ENCODE measurements at places on chromosomes 1 and 21.

- no peak for DNase-seq
Measured at GRCh38 chr1:47323599-47324031, 9.7 kb upstream of the STIL start.

DNA sequence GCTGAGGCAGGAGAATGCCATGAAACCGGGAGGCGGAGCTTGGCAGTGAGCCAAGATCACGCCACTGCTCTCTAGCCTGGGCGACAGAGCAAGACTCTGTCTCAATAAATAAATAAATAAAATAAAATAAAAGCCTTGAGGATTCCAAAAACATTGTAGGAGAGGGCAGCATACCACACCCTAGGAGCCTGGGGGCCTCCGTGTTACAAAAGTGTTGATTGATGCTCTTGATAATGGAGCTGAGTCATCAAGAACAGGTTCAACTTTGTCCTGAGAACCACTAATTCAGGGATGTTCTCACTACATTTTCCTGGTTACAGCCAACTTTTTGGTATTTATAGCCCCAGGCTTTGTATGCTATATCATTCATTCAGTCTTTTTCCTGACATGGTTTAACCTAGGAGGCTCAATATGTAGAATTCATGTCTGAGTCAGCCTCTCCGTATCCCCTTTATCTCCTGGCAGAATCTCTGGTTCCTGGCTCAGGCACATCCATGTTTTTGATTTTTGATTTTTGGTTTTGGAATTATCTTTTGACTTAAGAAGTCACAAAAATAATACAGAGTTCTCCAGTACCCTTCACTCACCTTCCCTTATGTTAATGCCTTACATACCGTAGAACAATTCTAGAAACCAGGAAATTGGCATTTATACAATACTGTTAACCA lies 69.4 kb downstream of the LRRC8D start:
- no peak for DNase-seq

GRCh38 chr1:228006786-228007048 lies at the start of gene WNT3A:
WNT3A (plus strand) TSS chr1:228006998; CDS start chr1:228007129, 131 bp downstream.
- DNase-seq = no peak

- DNase-seq = no peak
Measured at GRCh38 chr1:66773227-66773626, 21.0 kb downstream of the DYNLT5 start.

GRCh38 chr1:150807249-150808023 lies 624 bp downstream of the CTSK start:
- DNase-seq = no peak

GRCh38 chr1:10640843-10641553 lies 155.4 kb downstream of the CASZ1 start:
- no peak for DNase-seq

DNA sequence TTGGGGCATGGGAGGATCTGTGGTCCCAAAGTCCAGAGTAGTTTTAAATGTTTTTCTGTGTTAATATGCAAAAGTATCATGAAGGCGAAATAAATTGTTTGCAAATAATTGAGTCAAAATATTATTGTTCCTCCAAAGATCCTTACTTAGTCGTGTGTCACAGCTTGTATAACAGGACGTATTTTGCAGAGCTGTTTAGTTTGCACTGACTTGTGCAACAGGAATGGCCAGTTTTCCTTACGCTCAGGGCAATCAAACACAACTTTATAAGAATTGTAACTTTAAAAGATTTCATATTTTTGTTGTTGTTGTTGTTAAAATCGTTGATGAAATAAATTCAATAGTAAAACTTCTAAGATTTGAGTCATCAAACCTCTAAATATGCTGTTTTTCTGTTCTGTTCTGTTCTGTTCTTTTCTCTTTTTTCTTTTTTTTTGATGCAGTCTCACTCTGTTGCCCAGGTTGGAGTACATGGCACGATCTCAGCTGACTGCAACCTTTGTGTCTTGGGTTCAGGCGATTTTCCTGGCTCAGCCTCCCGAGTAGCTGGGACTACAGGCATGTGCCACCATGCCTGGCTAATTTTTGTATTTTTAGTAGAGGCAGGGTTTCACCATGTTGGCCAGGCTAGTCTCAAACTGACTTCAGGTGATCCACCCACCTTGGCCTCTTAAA lies 60.6 kb downstream of the UCK2 start:
- no peak for DNase-seq

DNA sequence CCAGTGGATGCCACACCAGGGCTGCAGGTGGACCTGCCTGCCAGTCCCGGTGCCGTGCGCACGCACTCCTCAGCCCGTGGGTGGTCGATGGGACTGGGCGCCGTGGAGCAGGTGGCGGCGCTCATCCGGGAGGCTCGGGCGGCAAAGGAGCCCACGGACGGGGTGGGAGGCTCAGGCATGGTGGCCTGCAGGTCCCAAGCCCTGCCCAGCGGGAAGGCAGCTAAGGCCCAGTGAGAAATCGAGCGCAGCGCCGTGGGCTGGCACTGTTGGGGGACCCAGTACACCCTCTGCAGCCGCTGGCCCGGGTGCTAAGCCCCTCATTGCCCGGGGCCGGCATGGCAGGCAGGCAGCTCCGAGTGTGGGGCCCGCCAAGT lies 1171.8 kb upstream of the B3GALT2 start:
- DNase-seq = no peak

DNA sequence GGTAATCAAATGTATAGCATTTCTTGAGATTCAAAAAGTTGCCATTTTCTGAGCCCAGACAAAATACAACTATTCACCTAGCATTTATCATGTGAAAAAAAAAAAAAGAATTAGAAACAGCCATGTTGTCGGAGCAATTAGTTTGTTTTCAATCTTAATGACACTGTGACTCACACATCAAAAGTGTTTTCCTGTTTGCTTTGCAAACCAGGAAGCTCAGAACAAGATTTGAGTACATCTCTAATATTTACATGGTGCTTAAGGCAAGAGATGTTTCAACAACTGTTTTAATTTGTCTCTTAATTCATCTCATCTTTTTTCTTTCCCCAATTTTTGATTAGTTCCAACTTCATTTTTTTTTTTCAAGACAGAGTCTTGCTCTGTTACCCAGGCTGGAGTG lies 62.5 kb upstream of the CAPZB start:
- DNase-seq = no peak

GRCh38 chr1:218809625-218810024 lies 364.1 kb upstream of the LYPLAL1 start:
- DNase-seq = no peak

GRCh38 chr1:199657449-199657848 lies 370.1 kb upstream of the NR5A2 start:
- no peak for DNase-seq

DNA sequence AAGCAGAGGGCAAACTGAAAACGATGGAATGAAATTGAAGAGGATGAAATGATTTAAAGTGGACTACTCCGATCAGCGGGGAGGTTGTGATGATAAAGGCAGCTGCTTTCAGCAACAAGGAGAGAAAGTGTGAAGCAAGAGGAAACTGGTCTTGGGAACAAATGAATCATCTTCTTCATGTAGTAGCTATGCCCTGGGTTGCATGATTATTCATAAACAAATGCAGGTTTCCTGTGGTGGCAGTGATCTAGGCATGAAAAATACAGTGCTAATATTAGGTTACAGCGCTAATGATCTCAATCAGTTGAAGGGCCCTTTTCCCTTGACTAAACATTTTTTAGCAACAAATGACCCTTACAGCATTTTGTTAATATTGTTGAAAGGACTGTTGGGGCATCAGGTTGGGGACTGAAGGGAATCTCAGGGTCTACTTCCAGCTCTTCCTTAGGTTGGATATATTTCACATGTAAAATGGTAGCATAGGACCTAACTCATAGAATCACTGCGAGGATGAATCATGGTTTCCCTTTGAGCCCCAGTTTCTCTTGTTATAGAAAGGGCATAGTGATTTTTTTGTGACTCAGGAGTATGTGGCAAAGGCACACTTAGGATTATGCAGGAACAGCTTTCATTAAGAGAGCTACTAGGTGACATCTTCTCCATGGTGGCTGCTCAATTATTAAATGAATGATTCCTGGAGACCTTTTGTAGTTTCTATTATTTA lies 1.9 kb upstream of the ZFYVE9 start:
- DNase-seq = peak; percentile 65

- DNase-seq = no peak
Measured at GRCh38 chr1:237038211-237038610, 3.8 kb upstream of the RYR2 start.

GRCh38 chr1:173418107-173418985 lies 58.8 kb upstream of the PRDX6 start:
- DNase-seq = no peak

DNA sequence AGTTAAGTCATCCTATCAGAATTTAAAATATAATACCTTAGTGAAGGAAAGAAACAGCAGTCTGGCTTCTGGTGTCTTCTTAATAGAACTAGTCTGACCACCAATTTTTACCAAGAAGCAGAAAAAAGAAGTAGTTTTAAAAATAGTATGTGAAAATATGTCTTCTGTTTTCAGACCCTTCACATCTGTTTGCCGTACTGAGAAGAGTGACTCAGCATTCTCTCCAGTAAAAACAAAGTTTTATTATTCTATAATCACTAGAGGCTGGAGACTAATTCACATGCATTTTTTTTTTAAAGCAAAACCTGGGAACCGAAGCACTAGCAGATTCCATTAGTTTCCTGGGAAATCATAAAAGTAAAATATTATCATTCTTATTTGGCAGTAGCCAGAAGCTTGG lies 163.8 kb downstream of the COL24A1 start:
- peak; percentile 37 for DNase-seq

- DNase-seq = no peak
Measured at GRCh38 chr1:37288900-37289299, 185.5 kb upstream of the ZC3H12A start.

- DNase-seq = no peak
Measured at GRCh38 chr1:92461364-92462097, 25.2 kb downstream of the GFI1 start.

- no peak for DNase-seq
Measured at GRCh38 chr1:180219776-180220175, 10.3 kb upstream of the LHX4 start.

- DNase-seq = peak; percentile 71
Measured at GRCh38 chr1:102858695-102859094, 249.6 kb downstream of the COL11A1 start.

DNA sequence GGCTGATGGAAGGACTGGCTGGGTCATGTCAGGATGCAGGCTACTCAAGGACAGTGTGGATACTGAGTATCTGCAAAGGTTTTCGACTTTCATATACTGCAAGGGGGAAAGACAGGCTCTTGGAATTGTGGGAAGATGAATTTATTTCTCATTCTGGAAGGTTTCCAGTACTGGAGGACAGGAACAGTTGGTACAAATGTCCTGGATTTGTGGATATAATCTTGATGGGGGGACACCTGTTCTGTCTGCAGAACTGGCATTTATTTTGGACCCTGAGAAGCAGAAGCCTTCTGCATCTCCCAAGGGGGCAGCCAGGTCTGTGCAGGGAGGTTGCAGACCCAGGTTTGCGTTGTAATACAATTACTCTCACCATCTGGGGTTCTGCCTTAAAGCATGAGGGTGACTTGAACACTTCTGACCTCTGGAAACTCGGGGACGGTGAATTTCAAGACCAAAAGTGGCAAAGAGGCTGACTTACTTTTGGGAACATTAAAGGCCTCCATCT lies 65.8 kb downstream of the NOS1AP start:
- no peak for DNase-seq

DNA sequence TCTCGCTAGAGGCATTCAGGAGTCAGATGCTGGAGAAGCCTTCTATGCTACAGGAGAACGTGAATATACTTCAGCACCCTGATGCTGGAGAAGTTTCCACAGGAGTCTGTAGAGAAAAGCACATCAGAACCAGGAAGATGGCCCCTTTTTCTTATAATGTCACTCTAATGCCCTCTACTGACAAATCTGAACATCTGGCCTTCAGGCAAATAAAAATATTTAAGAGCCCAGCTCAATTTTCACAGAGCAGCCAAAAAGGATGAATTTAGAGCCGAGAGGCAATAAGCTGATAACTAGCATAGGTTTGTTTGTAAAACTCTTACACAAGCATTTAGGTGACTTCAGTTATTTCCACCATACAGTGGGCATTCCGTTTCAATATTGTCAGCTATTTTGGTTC lies 3.8 kb upstream of the RRP15 start:
- no peak for DNase-seq

- no peak for DNase-seq
Measured at GRCh38 chr1:48196237-48196636, 26.3 kb upstream of the SLC5A9 start.

- no peak for DNase-seq
Measured at GRCh38 chr1:180482425-180483275, 19.7 kb downstream of the ACBD6 start.
